ENCODE measurements at places on chromosomes 1 and 21. TPM values are rescaled to one million over a fixed set of nuclear protein-coding genes. Genes with fewer than 3 reads are reported as not detected.

Gene PGLYRP4
- total RNA-seq: not detected

Gene HRNR
- not detected for total RNA-seq

Gene TNFRSF14
- total RNA-seq: 0.11 TPM

Gene KCNE1
- total RNA-seq: not detected

Gene TRNP1
- total RNA-seq: 282 TPM

Data from A549 treated with dexamethasone at 1 μM for 4 hours (cell line).